Activated CD4-positive, alpha-beta T cell treated with anti-CD3 and anti-CD28 coated beads for 24 hours (primary cell): ENCODE measurements at places on chromosomes 16 and 17.

GRCh38 chr16:56980792-56981724, 8.3 kb upstream of the NLRC5 start:
- DNase-seq, result no peak

DNA sequence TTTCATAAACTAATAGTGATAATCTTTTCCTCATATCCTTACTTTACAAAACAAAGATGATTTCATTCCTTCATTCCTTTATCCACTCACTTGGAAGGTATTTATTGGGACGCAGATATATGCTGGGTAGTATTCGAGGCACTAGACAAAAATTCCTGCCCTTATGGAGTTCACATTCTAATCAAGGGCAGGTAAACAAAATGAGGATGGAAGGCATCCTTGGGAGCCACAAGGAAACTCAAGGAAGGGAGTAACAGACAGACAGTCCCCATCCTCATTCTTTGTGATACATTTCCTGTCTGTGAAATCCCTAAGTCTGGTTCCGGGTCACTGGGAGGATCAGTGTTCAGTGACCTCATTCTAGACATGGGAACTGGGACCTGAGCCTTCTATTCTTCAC, 45.2 kb downstream of the SLC6A2 start:
- DNase-seq, result no peak

- DNase-seq, result peak; percentile 95
These were observed at the start of gene RMI2 for GRCh38 chr16:11345040-11345862. RMI2 (plus strand) TSS chr16:11345459; CDS start chr16:11345472, 13 bp downstream.

DNA sequence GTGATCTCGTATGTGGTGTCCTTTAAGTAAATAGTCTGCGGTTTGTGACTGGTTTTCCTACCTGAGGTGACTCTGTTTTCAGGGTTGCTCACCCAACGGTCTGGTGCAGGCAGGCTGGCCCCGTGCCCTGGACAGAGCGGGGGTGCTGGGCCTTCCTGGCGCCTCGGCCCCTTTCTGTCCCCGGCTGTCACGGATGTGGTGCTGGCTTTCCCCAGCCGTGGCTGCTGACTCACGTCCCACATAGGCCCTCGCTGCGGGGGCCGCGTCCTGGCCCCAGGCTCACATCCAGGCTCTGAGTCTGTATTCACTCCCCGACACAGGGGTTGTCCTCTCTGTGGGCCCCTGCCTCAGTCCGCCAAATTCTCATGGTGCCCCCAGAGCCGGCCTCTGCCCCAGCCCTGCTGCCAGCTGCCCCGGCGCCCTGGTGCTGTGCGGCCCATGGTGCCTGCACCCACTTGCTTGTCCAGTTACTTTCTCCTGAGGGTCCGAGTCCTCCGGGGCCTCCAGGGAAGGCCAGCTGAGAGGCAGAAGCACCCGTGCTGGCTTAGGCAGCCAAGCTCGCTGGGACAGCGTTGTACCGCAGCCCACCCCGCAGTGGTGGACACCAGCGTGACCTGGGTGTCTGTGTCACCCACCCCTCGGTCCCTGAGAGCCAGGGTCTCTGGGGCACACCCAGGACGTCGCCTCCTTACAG, 5.9 kb downstream of the CHMP6 start:
- no peak for DNase-seq

DNA sequence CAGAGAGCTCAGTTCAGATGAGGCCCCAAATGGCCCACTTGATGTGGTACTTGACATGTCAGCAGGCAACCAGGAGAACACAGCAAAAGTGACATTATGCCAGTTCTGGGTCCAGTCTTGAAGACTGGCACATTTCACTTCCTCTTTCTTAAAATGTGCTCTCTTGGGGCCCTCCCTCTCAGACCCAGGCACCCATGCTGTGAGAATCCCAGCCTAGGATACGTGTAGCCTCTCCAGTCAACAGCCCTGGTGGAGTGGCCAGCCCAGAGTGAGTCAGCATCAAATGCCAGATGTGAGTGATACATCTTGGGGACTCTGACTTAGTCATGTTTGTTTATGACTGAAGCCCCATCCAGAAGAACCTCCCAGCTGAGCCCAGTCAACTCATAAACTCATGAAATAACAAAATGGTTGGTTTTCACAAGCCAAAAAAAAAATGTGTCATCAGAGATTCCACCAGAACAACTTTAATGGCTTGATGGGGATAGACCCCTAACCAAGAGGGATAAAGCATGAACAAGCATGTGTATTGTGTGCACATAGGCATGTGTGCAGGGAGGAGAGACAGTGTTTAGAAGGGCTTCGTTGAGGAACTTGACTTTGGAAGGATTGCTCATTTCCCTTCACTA, 82.5 kb upstream of the TNRC6C start:
- no peak for DNase-seq

DNA sequence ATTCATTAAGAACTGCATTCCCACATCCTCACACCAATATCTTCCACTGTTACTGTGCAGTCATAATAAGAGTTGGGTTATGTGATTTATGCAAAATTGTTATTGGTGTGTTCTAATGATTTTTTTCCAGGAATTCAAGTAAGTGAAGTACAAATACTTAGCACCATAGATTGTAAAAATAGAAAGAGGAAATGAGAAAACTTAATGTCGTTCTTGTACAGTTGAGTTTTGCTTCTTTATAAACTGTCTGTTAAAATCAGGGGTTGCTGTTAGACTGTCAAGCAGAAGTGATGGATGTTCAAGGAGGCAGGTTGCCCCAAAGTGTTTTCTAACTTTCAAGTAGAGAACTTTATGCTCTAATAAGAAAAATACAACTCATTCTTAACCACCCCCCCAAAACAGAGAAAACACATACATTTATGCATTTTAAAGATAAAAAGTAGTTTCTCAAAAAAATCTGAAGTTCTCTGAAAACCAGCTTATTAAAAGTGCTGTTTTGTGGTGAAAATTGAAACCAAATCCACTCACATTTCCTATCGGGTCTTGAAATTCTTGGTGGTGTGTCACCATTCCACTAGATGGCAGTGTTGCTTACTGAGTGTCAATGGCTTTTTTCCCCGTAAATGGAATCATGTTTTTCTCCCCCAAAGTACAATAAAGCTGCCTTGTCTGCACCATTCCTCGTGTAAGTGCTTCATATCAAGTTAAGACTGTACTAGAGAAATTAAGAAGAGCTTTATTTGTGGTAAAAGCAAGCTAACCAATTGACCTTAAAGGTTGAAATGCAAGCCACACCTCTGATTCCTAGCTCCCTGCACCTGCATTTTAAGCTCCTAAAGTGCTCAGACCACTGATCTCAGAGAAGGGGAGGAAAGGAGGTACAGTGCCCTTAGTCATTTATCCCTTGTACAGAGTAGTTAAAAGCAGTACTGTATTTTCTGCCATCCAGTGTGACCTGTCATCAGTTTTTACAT, 4.7 kb upstream of the IGSF6 start:
- DNase-seq, result no peak

GRCh38 chr17:78537217-78537860, 39.9 kb downstream of the DNAH17 start:
- DNase-seq, result no peak

- DNase-seq, result no peak
These were observed 6.5 kb downstream of the CACNA1H start for GRCh38 chr16:1159325-1159972.

DNA sequence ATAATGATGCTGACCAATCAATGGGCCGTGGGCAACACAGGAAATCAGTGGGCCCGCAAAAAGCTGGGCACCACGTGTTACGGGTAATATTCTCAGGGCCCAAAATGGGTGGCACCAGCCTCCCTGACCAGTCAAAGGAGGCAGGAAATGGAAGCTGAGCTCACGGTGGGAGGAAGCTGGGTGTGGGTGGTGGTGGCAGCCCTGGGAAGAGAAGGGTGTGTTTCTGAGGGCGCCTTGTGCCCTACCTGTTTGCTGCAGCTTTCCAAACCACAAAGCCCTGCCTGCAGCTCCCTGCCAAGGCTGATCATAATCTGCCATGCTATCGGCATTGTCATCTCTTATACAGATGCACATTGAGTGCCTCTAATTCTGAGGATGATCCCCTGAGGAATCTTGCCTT, 457.9 kb downstream of the SLC39A11 start:
- DNase-seq, result no peak

DNA sequence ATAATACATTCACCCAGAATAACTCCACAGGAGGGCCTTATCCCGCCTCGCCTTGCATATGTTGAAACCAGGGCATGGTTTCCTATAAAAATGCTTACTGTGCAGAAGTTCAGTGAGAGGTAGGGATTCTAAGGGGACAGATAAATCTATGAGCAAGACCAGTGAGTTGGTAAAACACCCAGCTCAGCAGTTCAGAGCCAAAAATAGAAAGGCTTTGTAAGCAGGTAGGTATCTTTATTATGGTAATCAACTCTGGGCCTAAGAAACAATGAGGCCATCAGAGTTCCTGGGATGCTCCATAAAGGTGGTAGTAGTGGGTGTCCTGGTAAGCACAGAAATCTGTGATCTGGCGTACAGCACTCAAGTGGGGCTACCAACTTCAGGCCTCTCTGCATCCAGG, 549.4 kb upstream of the CDH5 start:
- no peak for DNase-seq

DNA sequence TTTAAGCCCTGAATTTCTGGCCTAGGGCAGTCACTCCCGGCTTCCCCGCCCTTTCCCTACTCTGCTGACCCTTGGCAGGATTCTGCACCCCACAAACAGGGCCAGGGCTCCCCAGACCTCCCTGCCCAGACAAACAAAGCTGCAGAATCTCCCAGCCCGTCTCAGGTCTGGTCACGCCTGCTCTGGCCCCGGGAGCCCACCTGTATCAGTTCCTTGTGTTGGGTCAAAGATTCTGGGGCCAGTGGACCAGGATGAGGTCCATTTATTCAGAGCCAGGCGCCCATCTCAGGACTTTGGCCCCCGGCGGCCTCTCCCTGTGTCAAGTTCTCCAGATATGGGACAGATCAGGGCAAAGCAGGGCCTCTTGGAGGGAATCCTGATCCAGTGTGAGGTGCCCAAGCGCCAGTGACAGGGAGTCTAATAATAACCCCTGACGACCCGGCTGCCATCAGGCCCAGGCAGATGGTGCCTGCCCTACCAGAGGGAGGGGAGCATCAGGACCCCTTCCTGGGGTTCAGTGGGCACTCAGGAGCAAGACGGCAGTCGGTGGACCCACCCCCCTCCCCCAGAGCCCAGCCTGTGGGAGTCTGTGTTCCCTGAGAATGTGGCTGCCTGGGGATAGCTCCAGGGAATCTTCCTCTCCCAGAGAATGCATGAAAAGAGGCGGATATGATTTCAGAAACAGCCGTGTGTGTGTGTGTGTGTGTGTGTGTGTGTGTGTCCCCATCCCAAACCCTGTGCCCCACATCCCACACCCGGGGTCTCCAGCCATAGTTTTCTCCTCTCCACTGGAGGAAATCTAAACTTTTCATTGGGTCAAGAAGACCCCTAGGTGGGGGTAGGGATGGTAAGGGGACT, 1.3 kb downstream of the TTYH2 start:
- DNase-seq, result no peak

DNA sequence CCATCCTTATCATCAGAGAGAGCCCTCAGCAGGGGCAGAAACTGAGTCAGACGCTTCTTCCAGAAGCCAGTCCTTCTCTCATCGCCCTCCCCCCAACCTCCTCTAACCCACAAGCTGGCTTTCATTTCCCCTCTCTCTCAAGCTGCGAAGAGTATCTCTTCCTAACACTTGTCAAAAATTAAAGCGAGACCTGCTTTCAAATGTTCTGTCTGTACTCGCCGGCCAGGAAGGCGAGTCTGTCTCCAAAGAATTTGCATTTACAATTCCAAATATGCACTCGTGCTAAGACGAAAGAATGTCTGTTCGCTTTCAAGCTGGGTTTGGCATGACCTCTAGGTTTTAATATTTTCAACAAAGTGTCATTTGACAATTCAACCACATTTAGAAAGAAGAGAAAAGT, 140.4 kb downstream of the RGS9 start:
- no peak for DNase-seq

GRCh38 chr16:53775821-53776431, 72.0 kb downstream of the FTO start:
- DNase-seq, result no peak

DNA sequence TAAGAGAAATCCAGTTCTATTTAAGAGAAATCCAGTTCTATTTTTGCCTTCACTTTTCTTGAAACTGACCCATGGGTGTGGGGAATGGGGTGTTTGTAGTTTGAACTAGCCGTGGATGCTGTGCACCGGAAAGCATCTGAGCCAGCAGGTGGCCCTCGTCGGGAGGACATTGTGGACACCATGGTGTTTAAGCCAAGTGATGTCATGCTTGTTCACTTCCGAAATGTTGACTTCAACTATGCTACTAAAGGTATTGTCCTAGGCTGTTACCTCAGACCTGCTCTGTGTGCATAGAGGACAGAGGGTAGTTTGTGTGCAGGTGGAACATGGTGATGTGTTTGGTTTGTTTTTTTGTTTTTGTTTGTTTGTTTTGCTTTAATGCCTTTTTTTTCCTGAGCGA, 3.3 kb downstream of the ATXN2L start:
- no peak for DNase-seq

DNA sequence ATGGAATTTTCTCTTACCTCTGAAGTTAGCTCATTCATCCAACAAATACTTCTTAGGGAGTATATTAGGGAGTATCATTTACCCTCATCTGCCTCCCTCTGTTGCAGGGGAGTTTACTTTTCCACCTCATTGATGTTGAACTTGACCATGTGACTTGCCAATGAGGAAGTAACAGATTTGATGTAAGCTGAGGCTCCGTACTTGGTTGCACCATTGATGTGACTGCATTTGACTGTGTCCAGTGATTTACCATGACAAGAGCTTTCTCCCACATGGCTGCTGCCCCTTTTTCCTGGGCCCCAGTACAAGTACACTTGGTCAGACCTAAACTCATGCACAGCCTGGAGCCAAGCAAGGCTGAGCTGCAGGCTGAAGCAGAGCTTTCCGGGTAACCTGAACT, 81.6 kb upstream of the HS3ST2 start:
- no peak for DNase-seq

DNA sequence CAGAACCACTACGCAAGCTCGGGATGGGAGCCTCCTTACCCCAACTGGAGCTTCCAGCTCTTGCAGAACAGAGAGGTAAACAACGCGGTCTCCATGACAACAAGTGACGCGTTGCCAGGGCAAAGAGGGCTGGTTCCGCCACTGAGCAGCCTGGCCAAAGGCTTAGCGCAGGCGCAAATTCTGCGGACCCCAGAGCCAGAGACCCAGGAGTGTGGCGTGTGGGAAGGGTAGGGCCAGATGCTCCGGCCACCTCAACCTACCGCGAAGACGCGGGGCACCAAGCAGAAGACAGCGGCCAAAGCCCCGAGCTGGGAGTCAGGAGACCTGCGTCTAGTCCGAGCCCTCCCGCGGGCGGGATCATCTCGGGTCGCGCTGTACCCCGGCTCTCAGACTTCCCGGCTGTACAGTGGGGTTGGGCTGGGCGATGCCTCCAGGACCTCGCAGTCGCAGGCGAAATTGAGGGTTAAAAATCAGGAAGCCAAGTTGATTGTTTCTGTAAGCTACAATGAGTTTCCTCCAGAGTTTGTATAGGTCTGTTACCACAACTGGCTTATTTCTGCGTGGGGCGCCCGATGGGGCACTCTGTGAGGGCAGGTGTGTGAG, at the start of gene TEKT1:
Gene TEKT1 (minus strand): TSS at position 69 of the 603 bp plus-strand sequence. CDS start 1,353 bp downstream, outside the sequence.
- DNase-seq, result peak; percentile 32
